Stimulated activated CD4-positive, alpha-beta T cell treated with anti-CD3 and anti-CD28 coated beads, Interleukin-1b, Interleukin-23, amount 100 ng/mL, for 48 hours (primary cell): ENCODE measurements at places on chromosomes 7 and 10.

DNA sequence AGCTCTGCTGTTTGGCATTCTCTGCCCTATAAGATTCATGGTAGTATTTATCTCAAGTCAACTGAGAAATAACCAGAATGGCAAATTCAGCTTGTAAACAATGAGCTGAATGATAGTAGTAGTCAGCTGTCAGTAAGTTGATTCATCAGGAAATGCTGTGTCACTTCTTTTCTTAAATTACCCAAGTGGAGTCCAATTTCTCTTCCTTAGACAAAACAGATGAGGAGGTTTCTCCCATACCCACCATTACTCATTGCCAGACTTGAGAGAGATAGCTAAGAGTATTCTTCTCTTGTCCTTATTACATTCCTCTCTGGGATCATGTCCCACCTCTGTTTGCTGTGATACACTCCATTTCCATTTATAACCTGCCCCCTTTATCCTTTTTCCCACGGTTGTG lies 159.8 kb upstream of the STEAP1 start:
- no peak for DNase-seq

DNA sequence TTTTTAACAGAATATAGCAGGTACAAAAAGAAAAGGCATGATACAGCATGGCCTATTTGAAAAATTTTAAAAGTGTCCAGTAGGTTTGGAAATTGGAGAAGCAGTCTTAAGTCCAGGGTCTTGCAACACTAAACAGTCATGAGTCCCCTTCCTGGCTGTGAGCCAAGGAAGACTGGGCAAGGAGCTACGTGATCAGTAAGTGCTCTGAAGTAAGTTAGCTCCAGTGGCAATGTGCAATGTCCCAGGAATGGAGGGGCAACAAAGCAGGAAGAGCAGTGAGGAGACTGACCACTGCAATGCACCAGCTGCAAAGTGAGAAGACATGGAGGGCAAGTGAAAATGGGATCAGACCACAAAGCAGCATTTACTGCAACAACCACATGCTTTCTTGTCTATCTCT lies 72.9 kb upstream of the GRID1 start:
- no peak for DNase-seq

- no peak for DNase-seq
Measured at GRCh38 chr10:11288302-11288701, 270.6 kb downstream of the CELF2 start.

- DNase-seq = no peak
Measured at GRCh38 chr10:92156874-92157773, 133.8 kb downstream of the CPEB3 start.
